ENCODE measurements at places on chromosomes 5 and 9. TPM values are rescaled to one million over a fixed set of nuclear protein-coding genes. Genes with fewer than 3 reads are reported as not detected.

THG1L gene
- 11.3 TPM for total RNA-seq

INSL4 gene
- total RNA-seq = not detected

STPG3 gene
- total RNA-seq = not detected

GCNT1 gene
- total RNA-seq = 39.8 TPM

ADAMTS12 gene
- total RNA-seq = 4.0 TPM

CCIN gene
- total RNA-seq = not detected

PSAT1 gene
- total RNA-seq = 369 TPM

DBH gene
- total RNA-seq = not detected

MACROH2A1 gene
- total RNA-seq = 317 TPM

CATSPER3 gene
- total RNA-seq = not detected

BAAT gene
- 0.17 TPM for total RNA-seq

- no peak for DNase-seq
Observed at GRCh38 chr9:110334183-110334582, 3.5 kb downstream of the TXNDC8 start.

DNA sequence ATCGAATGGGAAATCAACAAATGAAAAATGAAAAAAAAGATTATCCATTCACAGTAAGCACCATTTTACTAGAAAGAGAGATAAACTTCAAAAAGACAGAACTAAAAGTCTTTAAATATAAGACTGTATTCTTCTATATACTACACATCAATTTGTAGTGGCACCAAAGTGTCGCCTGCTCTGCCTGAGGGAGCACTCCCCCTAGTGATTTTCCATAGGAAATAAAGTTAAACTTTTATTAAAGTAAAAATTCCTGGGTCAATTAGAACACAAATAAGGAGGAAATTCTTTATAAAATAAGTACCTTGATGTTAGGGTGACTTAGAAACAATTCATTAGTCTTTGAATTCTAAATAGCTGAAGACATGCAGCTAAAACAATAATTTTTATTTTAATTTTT lies 9.7 kb downstream of the RAD1 start:
- no peak for DNase-seq

GRCh38 chr9:16960084-16960483 lies 89.6 kb upstream of the BNC2 start:
- DNase-seq = peak; percentile 29

- DNase-seq = no peak
Observed at GRCh38 chr9:128632066-128632465, 24.6 kb downstream of the DYNC2I2 start.

DNA sequence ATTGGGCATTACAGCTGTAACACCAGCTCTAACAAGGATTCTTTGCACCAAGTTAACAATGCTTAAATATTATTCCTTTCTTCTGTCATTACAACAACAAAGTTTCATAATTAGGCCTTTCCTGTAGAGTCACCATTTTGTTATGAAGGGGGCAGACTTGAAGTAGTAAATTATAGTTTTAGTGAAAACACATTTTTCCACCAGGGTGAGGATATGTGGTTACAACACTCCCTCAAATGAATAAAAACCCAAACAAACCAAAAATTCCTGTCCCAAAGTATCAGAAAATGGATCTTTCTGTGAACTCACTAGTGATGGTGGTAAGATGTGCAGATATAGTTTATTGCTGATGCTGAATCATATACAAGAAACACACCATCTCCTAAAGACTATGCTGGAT lies 250.5 kb upstream of the TUT7 start:
- DNase-seq = no peak

GRCh38 chr9:100111235-100111634 lies 12.2 kb downstream of the INVS start:
- peak; percentile 94 for DNase-seq

DNA sequence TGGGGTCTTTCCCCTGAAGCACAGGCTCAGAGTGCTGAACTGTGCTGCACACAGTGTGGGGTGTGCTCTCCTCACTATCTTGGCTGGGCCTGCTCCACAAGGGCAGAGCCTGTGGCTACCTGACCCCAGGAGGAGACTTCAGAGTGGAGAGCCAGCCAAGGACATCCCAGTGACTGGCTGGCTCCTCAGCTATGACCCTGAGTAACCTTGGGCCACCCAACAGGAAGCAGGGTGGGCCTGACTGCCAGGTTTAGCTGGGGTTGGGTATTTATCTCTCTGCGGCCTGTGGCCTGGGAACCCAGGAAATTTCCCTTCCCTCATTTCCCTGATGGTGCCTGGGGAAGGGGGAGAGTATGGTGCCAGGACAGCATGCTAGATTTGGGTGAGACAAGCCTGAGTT lies 2.1 kb upstream of the EEIG1 start:
- no peak for DNase-seq

- no peak for DNase-seq
Observed at GRCh38 chr9:113355040-113355596, 5.8 kb downstream of the BSPRY start.

DNA sequence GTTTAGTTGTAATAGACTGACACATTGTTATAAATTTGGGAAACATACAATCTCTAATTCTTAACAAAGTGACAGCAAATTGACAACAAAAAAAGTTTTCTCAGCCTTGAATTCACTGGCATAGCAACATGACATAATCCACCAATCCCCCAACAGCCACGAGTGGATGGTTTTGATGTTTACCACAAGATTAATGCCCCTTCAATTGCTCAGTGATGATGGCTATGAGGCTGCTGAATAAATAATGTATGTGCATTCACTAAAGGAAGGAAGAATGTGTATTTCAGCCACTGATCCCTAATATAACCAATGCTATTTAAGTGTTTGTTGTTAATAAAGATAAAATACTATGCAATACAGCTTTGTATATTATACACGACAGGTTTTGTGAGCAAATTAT lies 743.6 kb upstream of the DMAC1 start:
- DNase-seq = no peak

DNA sequence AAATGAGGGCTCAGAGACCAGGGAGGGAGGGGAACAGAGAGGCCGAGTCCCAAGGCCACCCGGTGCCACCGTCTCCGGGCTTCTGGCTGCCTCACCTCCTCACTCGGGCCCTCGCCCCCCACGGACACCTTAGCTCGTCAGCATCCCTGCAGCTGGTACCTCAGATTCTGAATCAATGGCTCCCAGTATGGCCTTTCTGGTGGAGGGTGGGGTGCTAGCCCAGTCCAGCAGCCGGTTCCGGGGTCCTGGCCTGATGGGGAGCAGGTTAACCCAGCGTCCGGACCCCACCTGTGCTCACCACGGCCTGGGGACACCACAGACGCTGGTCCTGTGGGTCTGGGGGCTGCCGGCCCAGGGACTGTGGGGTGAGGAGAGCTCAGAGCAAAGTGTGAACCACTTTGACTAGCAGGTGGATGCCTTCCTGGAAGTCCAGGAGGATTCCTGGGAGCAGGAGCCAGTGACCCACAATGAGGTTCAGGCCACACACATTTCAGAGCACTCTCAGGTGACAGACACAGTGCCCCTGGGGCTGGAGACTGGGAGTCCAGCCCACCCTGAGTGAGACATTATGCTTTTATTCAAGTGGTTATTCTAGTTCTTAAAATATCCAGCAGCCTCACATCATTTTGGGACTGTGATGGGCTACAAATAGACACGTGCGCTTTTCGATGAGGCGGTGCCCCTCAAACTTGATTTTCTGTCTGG lies 53.3 kb downstream of the AHRR start:
- DNase-seq = no peak

DNA sequence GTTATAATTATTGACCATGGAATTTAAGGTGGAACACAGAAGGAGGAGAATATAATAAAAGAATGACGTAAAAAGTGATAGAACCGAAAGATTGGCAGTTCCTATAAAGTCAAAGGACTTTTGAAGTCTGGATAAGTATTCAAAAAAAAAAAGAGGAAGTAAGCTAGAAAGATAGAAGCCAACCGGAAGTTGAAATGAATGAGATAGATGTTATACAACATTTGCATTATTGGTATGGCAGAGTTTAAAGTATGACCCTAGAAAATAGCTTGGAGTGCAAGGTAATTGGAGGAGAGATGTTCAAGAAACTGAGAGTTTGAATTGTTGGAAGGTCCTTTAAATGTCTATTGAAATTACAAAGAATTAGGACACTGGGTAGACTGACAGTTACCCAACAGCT lies 293.6 kb downstream of the FER start:
- DNase-seq = no peak

GRCh38 chr5:67493676-67494075 lies 297.1 kb upstream of the CD180 start:
- DNase-seq = peak; percentile 31

GRCh38 chr9:127959398-127959797 lies 21.4 kb downstream of the EEIG1 start:
- no peak for DNase-seq

DNA sequence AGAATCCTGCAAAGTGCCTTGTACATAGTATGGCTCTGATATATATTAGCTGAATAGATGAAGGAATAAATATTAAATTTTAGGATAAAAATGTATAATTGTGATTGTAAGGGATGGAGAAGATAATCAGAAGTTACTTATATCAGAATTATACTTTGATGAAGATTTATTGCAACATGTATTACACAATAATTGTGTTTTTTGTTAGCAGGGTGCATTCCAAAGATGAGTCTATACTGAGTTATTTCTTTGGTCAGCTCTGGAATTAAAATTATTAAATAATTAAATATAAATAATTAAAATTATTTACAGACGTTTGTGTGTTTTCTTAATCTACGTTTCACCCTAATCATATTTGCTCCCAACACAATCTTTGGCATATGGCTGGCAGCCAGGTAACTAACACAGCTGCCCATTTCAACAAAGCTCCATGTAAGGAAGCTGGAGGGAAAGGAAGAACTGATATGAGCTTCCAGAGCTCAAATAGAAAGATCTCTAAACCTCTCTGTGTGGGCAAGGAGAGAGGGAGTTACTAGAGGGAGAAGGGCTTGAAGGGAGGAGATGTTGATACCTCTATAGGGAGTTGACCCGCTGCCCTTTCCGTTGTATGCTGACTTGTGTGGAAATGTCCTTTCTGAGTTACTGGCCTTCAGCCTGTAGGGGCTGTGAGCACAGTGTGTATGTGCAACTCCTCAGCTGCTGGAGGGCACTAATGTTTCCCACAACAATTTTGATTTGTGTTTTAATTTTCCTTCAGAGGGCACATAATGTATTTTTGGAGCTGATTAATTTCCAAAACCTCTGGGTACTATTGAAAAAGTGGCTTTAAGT lies 403.4 kb downstream of the MAN2A1 start:
- DNase-seq = no peak

DNA sequence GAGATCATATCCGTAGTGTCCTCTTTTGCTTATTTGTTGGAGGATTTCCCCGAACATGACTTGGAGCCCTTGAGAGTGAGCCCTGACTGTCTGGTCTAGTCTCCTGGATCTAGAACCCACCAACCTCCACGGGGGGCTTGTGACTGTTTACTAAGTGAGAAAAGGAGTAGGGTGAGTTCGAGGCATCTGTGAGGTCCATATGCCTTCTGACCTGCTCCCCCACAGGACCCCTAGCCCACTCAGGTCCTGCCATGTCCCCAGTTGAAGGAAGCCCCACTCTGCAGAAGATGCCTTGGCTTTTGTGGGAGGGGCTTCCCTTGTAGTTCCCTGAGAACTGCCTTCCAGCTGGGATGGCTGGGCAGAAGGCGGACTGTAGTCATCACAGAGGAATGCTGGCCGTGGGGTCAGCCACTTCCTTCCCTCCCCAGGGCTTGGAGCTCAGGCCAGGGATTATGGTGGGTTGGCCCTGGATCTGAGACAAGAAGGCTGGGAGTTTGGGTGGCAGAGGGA lies 7.0 kb upstream of the IRF1 start:
- DNase-seq = peak; percentile 79

GRCh38 chr5:140113180-140113698 lies 670 bp upstream of the PURA start:
- DNase-seq = no peak

- DNase-seq = no peak
Observed at GRCh38 chr5:155575861-155576260, 562.3 kb downstream of the KIF4B start.

GRCh38 chr5:111929867-111930266 lies 172.9 kb upstream of the NREP start:
- DNase-seq = peak; percentile 93

DNA sequence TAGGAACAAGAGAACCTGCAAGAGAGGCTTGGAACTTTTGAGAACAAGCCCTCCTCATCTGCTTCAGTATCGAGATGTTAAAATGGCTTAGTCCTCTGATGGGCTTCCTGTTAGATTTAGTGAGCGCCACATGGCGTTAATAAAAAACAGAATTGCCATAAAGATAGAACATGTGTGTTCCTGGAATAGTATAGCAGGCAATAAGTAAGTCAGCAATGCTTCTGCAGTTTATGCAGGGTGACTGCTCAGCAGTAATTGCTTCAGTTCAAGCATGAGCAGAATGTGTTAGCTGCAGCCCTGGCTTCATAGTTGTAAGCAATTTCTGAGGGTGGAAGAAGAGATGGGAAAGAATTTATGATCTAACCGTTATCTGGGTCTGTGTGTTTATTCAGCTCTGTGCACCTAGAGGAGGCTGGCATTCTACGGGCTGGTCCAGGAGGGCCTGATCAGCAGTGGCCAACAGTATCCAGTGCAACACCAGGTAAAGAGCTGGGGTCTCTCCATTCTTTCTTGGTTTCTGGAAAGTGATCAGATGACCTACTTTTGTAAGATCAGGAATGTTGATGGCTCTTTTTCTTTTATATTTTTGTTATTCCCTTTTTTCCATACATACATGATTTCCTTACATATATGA lies 15.9 kb downstream of the PCDHAC2 start:
- no peak for DNase-seq

DNA sequence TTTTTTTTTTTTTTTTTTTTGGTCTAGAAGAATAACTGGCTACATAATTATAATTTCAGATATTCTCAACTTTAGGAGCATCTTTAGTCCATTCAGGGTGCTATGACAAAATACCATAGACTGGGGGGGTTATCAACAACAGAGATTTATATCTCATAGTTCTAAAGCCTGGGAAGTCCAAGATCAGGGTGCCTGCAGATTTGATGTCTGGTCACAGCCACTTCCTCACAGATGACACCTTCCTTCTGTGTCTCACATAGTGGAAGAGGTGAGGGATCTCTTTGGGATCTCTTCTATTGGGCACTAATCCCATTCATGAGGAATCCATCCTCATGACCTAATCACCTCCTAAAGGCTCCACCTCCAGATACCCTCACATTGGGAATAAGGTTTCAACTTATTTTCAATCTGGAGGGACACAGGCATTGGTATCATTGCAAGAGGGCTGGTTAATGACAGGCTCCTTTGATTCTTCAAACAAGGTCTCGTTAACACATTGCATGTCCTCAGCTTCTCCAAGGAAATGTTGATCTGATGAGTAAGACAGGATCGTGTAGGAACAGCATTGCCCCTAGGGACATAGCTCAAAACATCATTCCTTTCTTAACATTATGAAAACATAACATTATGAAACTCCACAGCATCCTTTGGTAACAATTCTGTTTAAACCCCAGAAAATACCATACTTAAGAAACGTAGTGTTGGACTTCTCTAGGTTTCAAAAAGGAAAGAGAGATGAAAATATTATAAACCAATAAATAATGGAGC lies 372.4 kb downstream of the SEMA5A start:
- DNase-seq = peak; percentile 87

DNA sequence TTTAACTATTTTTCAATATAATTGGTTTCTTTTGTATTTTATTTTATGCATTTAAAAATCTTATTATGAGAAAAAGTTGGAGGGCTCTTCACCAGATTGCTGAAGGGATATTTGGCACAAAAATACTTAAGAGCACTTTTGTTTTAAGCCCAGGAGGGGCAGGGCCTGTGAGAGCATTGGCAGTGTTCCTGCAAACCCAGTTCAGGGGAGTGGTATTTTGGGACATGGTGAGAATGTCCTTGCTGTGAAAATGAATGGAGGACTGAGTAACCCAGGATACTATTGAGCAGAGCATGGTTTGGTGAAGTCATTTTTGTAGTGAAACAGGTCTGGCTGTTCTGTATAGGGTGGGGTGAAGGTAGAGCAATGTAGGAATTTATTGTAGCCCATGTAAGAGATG lies 121.4 kb downstream of the KCTD16 start:
- DNase-seq = no peak

- DNase-seq = no peak
Observed at GRCh38 chr9:91817493-91818224, 132.4 kb downstream of the ROR2 start.
